ENCODE measurements at places on chromosomes 5 and 9.

GRCh38 chr9:98391867-98392266, 136.4 kb upstream of the TBC1D2 start:
- DNase-seq, result no peak

- no peak for DNase-seq
Measured at GRCh38 chr5:139180850-139181249, 17.3 kb downstream of the SIL1 start.

- no peak for DNase-seq
Measured at GRCh38 chr9:114186605-114187289, 31.4 kb downstream of the COL27A1 start.

GRCh38 chr5:95733107-95733665, 2.0 kb downstream of the RHOBTB3 start:
- DNase-seq, result no peak

- no peak for DNase-seq
Measured at GRCh38 chr9:34995670-34996060, 6.1 kb downstream of the DNAJB5 start.

- DNase-seq, result peak; percentile 88
Measured at GRCh38 chr5:125550274-125550673, 803.8 kb upstream of the ZNF608 start.

- no peak for DNase-seq
Measured at GRCh38 chr5:174120401-174121005, 75.0 kb downstream of the NSG2 start.

DNA sequence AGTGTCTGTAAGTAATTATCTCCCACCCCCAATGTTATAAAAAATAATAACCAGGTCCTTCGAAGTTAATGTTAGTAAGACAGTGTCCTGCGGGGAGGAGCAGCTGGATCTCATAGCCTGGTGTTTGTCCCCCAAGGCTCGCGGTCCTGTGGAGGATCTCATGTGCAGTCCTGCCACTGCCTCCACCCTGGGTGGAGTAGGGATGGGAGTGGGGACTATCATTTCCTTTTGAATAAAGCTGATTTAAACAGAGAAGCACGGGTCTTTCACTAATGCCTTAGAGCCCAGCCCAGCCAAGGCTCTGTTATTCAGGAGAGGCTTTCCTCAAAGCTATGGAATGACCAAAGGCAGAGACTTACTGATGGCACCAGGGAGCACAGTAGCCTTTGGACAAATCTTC, 40.2 kb downstream of the SUB1 start:
- DNase-seq, result no peak

- DNase-seq, result no peak
Measured at GRCh38 chr9:110157823-110158664, 49.9 kb downstream of the C9orf152 start.

- no peak for DNase-seq
Measured at GRCh38 chr9:135461936-135462335, 17.6 kb upstream of the PPP1R26 start.

DNA sequence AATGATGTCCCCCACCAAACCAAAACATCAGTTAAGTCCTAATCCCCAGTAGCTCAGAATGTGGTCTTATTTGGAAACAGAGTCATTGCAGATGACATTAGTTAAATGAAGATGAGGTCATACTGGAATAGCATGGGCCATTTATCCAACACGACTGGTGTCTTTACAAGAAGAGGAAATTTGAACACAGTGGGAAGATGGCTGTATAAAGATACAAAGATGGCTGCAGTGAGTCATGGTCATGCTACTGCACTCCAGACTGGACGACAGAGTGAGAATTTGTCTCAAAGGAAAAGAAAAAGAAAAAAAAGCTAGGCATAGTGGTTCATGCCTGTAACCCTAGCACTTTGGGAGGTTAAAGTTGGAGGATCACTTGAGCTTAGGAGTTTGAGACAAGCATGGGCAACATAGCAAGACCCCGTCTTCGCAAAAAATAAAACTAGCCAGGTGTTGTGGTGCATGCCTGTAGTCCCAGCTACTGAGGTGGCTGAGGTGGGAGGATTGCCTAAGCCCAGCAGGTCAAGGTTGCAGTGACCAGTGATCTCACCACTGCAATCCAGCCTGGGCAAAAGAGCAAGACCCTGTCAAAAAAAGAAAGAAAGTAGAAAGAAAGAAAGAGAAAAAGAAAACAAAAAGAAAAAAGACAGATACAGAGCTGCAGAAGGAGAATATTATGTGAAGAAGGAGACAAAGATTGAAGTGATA, 130.0 kb upstream of the CDKN2B start:
- no peak for DNase-seq

DNA sequence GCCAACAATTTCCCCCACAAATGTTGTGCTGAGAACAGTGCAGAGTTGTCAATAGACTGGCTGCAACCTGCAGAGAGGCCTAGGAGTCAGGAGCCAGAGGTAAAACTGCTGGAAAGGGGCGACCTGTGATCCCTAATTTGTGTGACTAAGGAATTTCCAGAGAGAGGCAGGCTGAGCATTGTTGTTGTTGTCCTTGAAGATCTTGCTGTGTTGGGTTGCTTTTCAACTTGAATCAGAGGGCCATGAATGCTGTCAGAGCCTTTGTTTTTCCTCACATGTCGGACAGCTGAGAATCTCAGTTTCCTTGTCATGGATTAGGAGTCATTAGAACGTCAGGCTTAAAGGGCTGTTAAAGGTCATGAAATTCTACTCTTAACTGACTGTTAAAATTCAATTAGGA, 134.6 kb upstream of the ASTN2 start:
- no peak for DNase-seq

GRCh38 chr5:57828221-57828620, 345.6 kb upstream of the ACTBL2 start:
- peak; percentile 47 for DNase-seq

GRCh38 chr5:38783011-38783561, 62.7 kb upstream of the OSMR start:
- DNase-seq, result peak; percentile 95

GRCh38 chr5:109045710-109046109, 298.0 kb downstream of the FER start:
- no peak for DNase-seq

DNA sequence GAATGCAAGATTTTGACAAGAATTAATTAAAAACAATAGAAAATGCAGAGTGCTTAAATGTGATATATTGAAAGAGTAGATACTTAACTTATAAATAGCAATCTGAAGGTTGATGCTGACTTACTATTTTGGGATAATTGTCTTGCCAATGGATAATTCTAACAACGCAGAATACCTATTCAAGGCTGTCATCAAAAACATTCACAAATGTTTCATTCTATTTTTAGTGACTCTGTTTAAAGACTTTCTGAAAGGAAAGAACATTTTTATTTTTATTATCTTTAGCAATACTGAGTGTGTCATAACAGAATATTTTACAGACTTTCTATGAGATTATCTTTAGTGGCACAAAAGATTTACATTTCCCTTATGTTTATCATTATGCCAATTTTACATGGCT, 38.1 kb downstream of the ANKRD55 start:
- DNase-seq, result peak; percentile 32

DNA sequence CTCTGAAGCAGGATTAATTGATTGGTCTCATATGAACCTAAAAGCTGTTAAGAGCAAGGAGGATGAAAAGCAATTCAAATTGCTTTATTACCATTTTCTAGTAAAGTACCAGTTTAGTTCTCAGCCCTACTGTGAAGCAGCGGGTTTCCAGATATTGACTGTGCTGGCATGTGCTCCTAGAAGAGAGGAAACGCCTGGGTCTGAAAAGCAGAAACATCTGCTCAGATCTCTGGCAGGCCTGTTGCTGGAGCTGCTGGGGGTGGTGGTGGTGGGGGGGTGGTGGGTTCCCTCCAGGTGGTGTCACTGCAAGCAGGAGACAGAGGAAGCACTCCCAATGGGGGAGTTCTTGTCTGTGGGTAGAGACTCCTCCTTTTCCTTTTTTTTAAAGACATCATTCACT, 105.5 kb upstream of the ZNF462 start:
- no peak for DNase-seq

- no peak for DNase-seq
Measured at GRCh38 chr9:111076519-111076918, 38.2 kb upstream of the LPAR1 start.

GRCh38 chr5:102385365-102385764, 89.3 kb upstream of the SLCO4C1 start:
- no peak for DNase-seq

GRCh38 chr5:158406884-158407823, 548.2 kb upstream of the CLINT1 start:
- DNase-seq, result peak; percentile 86

GRCh38 chr9:96612105-96612965, 7.3 kb downstream of the CDC14B start:
- peak; percentile 81 for DNase-seq

- no peak for DNase-seq
Measured at GRCh38 chr9:28909526-28909925, 1336.2 kb upstream of the C9orf72 start.

GRCh38 chr5:79236362-79236969, 535 bp downstream of the JMY start:
- peak; percentile 46 for DNase-seq

- DNase-seq, result no peak
Measured at GRCh38 chr5:11289208-11289607, 528.2 kb upstream of the DAP start.

DNA sequence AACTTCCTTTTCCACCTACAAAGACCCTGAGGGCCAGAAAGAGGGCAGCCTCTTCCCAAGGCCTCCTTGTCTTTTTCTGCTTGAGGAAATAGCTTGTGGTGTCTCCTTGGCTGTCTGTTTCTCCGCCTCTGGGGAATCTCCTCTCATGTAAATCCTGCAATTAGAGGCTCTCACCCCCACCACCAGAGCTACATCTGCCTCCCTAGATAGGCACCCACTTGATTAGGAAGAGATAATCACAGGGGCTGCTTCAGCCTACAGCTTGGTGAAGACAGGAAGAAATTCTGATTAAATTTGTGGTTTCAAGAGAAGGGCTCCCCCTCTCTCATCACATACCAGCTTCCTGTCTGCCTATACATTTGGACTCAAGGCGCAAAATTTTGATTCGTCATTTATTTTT, 75.6 kb downstream of the TLR4 start:
- DNase-seq, result no peak

GRCh38 chr9:4661611-4662010, 483 bp upstream of the PLPP6 start:
- no peak for DNase-seq

DNA sequence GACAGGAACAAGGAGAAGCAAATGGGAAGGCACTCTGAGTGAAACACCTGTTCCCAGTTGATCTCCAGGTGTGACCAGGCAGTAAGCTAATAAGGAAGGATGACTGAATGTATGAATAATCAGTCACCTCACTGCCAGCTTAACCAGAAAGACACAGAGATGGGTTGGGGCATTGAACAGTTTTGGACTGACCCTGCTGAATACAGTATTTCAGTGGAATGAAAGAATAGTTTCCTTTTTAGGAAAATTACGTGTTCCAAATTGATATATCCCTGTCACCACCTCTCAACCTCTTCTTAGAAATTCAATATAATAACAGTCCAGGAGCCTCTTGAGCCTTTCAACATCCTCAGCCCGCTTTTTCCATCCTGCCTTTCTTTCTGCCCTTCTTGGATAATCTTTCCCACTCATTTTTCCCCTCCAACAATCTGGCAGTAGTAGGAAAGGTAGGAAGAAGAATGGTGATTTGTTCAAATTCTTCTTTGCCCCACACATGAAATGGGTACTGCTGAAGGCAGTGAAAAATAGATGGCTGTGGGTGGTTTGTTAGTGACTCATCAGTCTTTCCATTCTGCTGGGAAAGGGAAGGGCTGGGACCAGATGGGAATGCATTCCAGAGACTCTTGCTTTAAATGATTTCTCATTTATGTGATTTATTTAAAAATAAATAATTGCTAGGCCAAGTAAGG, 117.9 kb downstream of the ZSWIM6 start:
- peak; percentile 93 for DNase-seq

DNA sequence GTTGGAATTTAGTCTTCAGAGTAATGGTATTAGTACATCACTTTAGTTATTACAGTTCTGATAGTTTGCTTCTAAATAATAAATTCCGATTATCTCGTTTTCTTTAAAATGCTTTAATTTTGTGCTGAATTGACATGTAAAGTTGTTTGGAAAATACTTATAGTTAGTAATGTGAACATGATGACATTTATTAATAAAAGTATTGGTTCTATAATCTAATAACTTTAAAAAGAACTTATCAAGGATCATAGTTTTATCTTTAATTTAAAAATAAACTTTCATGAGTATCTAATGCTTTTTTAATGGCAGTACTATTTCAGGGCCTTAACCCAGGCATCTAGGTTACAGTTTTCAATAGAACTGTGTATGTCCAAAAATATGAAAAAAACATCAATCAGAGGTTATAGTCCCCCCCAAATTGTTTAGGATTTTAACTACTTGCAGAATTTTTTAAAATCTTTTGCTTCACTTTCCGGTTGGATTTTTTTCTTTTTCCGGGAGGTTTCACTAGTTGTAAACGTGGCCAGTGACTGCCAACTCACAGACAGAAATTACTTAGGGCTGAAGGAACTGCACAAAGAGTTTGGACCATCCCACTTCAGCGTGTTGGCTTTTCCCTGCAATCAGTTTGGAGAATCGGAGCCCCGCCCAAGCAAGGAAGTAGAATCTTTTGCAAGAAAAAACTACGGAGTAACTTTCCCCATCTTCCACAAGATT, 680 bp downstream of the GPX8 start:
- DNase-seq, result peak; percentile 98

DNA sequence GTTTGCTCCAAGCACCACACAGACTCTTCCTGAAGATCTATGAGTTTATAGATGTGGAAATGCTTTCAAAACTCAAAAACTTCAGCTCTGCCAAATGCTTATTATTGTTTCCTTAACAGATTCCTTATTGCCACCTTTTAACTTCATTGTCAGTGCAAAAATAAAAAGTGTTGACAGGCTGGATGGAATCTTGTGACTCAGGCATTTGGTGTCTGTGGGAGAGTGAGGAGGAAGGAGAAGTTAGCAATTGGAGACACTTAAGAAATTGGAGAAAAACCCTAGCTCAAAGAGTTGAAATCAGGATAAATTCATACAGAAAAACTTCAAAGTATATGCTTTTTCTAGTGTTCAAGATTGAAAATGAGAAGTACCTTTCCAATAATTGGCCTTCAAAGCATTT, 140.6 kb upstream of the PUM3 start:
- DNase-seq, result peak; percentile 58

GRCh38 chr5:93611976-93612854, 29.2 kb downstream of the NR2F1 start:
- peak; percentile 31 for DNase-seq

DNA sequence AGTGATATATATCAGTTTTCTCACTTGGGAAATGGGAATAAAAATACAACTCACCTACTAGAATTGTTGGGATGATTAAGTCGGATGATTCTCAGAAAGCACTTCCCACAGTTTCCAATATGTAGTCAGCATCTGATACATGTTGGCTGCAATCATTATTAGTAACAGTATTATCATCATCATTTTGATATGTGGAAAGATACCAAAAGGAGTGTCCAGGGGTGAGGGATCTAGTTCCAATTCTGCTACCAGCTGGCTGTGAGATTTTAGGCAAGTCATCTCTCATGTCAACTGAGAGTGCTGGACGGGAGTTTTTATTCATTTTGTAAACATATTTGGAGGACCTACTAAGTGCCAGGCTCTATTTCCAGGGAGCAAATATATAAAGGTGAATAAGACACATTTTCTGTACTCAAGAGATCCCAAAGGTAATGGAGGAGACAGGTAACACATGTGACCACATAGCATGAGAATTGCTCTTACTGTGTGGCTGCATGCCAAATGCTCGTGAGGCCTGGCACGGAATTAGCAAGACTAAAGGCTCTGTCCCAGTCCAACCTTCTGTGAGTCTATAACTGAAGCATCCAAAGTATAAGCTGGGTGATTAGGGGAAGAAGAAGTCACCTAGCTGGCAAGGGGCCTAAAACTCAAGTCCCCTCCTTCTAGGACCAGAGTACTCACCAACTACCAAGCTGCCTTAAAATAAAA, 83.0 kb downstream of the GRIA1 start:
- no peak for DNase-seq

Measured in fibroblast of skin of back (primary cell).